ENCODE measurements at places on chromosomes 7 and 10. TPM values are rescaled to one million over a fixed set of nuclear protein-coding genes. Genes with fewer than 3 reads are reported as not detected.
A peak's percentile ranks its signal among the peaks of the same experiment; 100 is the strongest.

The DLD gene
- total RNA-seq = 65.6 TPM

DNA sequence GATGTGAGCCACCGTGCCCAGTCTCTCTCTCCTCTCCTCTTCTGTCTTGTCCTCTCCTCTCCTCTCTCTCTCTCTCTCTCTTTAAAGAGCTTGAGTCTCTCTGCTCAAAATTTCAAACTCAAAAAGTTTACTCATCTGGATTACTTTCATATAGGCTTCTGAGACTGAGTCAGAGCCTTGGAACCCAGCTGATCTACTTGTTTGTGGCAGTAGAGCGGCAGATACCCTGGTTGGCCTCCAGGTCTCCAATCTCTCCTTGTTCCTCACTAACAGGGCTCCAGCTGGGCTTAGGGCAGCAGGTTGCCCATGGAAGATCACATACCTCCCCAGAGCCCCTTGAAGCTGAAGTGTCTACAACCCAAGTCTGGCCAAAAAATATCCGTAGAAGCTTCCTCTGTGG lies 51.0 kb downstream of the HHEX start:
- H3K27me3 ChIP-seq = no peaks in the 10 kb centered on the region
- no peaks in the 10 kb centered on the region for H3K36me3 ChIP-seq
- no peak for DNase-seq
- no peak overlapping the region for H3K4me3 ChIP-seq
- no peak overlapping the region for H3K27ac ChIP-seq
- H3K4me1 ChIP-seq = no peaks in the 10 kb centered on the region

DNA sequence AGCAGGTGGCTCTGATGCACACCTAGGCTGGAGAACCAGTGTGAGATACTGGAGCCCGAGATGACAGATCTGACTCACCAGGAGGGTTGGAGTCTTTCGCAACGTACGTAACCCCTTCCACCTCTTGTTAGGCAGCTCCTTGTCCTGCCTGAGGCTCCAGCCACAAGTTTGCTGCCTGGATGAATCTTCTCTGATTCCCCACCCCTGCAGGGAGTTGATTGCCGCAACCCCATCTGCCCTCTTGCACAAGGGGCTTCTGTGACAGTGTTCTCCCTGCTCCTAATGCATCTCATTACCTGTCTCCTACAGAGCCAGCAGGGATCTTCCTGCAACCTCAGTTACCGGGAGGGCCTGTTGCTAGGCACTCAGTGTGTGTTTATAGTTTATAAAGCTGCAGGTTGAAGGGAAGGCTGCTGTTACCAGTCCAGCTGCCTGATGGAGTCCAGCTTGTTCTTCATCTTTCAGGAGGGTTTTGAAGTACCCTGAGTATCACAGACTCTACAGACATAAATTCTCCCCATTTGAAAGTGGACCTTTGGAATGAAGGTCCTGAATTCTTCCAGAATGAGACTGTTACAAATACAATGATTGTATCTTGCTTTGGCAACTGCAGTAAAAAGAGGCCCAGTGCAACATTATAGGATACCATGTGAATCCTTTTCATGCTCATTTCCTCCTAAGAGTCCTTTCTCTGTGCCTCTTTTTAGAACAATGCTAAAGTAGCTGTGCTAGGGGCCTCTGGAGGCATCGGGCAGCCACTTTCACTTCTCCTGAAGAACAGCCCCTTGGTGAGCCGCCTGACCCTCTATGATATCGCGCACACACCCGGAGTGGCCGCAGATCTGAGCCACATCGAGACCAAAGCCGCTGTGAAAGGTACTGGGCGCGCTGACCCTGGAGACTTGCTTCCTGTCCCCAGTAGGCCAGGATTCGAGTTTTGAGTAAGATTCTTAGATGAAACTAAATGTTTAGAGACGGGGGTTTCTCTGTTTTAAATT lies 6.5 kb downstream of the MDH2 start:
- peaks cover 65% of the 10 kb centered on the region for H3K36me3 ChIP-seq
- H3K27ac ChIP-seq = no peak overlapping the region
- H3K27me3 ChIP-seq = no peaks in the 10 kb centered on the region
- H3K4me3 ChIP-seq = no peak overlapping the region

DNA sequence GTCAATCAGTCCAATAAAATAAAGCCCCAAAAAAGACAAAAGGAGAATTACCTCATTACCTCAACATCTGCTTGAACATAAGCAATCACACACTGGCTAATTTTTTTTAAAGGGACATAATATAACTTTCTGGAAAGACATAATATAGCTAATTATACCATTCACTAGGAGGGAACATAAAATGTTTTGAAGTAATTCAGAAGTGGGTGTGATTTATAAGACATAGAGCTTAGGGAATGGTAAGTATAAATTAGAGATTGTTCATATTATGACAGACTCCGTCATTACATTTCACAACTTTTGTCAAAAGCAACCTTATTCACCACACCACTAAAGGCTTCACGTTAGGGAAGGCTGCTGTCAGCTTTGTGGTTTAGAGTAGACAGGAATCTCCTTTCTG lies 3.8 kb downstream of the SHTN1 start:
- no peaks in the 10 kb centered on the region for H3K4me1 ChIP-seq
- no peak for DNase-seq
- H3K27me3 ChIP-seq = no peaks in the 10 kb centered on the region
- H3K36me3 ChIP-seq = no peaks in the 10 kb centered on the region
- H3K4me3 ChIP-seq = no peak overlapping the region

The SH2B2 gene
- total RNA-seq = 13.2 TPM

DNA sequence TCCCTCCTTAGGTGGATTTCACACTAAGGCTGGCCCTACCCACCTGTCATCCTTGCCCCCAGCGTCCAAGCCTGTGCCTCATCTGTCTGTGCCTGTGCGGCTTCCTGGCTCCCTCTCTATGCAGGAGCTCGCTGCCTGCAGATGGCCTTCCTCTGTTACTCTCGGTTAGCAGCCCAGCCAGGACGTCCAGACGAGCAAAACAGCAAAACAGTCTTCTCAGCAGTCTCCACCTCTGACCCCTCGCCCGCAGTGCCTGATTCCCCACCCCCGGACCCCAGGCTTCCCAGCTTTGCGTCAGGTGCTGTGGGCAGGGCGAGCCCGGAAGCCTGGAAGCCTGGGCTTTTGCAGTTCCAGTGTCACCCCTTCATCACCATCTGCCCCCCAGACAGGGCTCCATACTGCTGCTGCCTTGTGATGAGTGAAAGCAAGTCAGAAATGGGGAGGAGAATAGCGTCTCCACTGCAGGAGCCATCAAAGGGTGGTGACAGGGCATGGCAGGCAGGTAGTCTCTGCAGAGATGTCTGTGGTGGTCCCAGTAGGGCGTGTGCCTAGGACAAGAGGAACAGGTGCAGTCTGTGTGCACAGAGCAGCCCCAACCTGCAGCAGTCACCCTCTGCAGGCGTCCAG lies 88.5 kb downstream of the ADCY1 start:
- no peak for DNase-seq
- no peaks in the 10 kb centered on the region for H3K4me1 ChIP-seq
- H3K36me3 ChIP-seq = no peaks in the 10 kb centered on the region
- H3K27me3 ChIP-seq = no peaks in the 10 kb centered on the region
- no peak overlapping the region for H3K4me3 ChIP-seq

GRCh38 chr10:44931621-44932516 lies 20.7 kb downstream of the TMEM72 start:
- no peak overlapping the region for H3K4me3 ChIP-seq
- peaks cover 13% of the 10 kb centered on the region for H3K4me1 ChIP-seq
- H3K27ac ChIP-seq = no peak overlapping the region
- DNase-seq = no peak

- no peak overlapping the region for H3K4me3 ChIP-seq
- no peaks in the 10 kb centered on the region for H3K4me1 ChIP-seq
- DNase-seq = no peak
- H3K27ac ChIP-seq = no peak overlapping the region
- no peaks in the 10 kb centered on the region for H3K27me3 ChIP-seq
- H3K36me3 ChIP-seq = no peaks in the 10 kb centered on the region
Measured at GRCh38 chr7:93620057-93620456, 45.5 kb upstream of the CALCR start.

The GTF2IRD1 gene
- total RNA-seq = 30.5 TPM

- no peaks in the 10 kb centered on the region for H3K4me1 ChIP-seq
- H3K36me3 ChIP-seq = no peaks in the 10 kb centered on the region
- no peak overlapping the region for H3K27ac ChIP-seq
- H3K4me3 ChIP-seq = no peak overlapping the region
- peak; percentile 51 for DNase-seq
- no peaks in the 10 kb centered on the region for H3K27me3 ChIP-seq
Measured at GRCh38 chr10:43708262-43708661, 59.6 kb upstream of the ZNF32 start.

GRCh38 chr10:43880160-43880559 lies 231.5 kb upstream of the ZNF32 start:
- H3K36me3 ChIP-seq = no peaks in the 10 kb centered on the region
- no peak overlapping the region for H3K27ac ChIP-seq
- no peak overlapping the region for H3K4me3 ChIP-seq
- DNase-seq = no peak
- H3K4me1 ChIP-seq = no peaks in the 10 kb centered on the region
- no peaks in the 10 kb centered on the region for H3K27me3 ChIP-seq

GRCh38 chr7:74206589-74207120 lies 3.2 kb upstream of the LAT2 start:
- peak overlapping the region; percentile 28 for H3K4me3 ChIP-seq
- no peak overlapping the region for H3K27ac ChIP-seq
- peak; percentile 92 for DNase-seq
- H3K27me3 ChIP-seq = no peaks in the 10 kb centered on the region

GRCh38 chr7:107499731-107500130 lies 29.9 kb downstream of the GPR22 start:
- H3K4me3 ChIP-seq = no peak overlapping the region
- no peak overlapping the region for H3K27ac ChIP-seq
- H3K27me3 ChIP-seq = no peaks in the 10 kb centered on the region
- H3K36me3 ChIP-seq = no peaks in the 10 kb centered on the region
- DNase-seq = no peak

GRCh38 chr7:31082447-31082846 lies 30.3 kb downstream of the ADCYAP1R1 start:
- peak; percentile 10 for DNase-seq
- H3K36me3 ChIP-seq = no peaks in the 10 kb centered on the region
- H3K27me3 ChIP-seq = no peaks in the 10 kb centered on the region
- no peak overlapping the region for H3K4me3 ChIP-seq
- H3K27ac ChIP-seq = no peak overlapping the region
- H3K4me1 ChIP-seq = no peaks in the 10 kb centered on the region

DNA sequence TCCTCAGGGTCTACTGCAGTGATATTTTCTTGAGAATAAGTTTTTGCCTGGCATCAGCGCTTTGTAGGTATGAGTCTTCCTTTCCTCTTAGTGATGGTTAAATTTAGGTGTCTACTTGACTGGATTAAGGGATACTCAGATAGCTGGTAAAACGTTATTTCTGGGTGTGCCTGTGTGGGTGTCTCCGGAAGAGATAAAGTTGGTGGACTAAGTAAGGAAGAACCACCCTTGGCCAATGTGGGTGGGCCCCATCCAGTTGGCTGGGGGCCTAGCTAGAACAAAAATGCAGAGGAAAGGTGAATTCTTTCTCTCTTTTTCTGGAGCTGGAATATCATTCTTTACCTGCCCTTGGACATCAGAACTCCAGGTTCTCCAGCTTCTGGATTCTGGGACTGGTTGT lies 138.8 kb downstream of the ADCYAP1R1 start:
- H3K4me1 ChIP-seq = no peaks in the 10 kb centered on the region
- no peaks in the 10 kb centered on the region for H3K36me3 ChIP-seq
- peaks cover 7% of the 10 kb centered on the region for H3K27me3 ChIP-seq
- no peak overlapping the region for H3K4me3 ChIP-seq
- no peak overlapping the region for H3K27ac ChIP-seq

GRCh38 chr10:7577176-7577575 lies 89.6 kb downstream of the ITIH5 start:
- no peaks in the 10 kb centered on the region for H3K36me3 ChIP-seq
- no peak for DNase-seq
- H3K4me3 ChIP-seq = no peak overlapping the region
- no peaks in the 10 kb centered on the region for H3K27me3 ChIP-seq
- no peaks in the 10 kb centered on the region for H3K4me1 ChIP-seq

The LIPF gene
- total RNA-seq = not detected

The NAT16 gene
- not detected for total RNA-seq

The CROT gene
- total RNA-seq = 8.4 TPM

The FAS gene
- total RNA-seq = 41.2 TPM

GRCh38 chr7:77958436-77958835 lies 159.9 kb downstream of the PHTF2 start:
- H3K4me3 ChIP-seq = no peak overlapping the region
- H3K27ac ChIP-seq = no peak overlapping the region
- H3K27me3 ChIP-seq = no peaks in the 10 kb centered on the region
- no peaks in the 10 kb centered on the region for H3K36me3 ChIP-seq
- DNase-seq = no peak
- H3K4me1 ChIP-seq = no peaks in the 10 kb centered on the region

The CASD1 gene
- total RNA-seq = 31.0 TPM

The FAM204A gene
- total RNA-seq = 51.0 TPM

The TUBAL3 gene
- not detected for total RNA-seq

- H3K36me3 ChIP-seq = no peaks in the 10 kb centered on the region
- H3K4me1 ChIP-seq = no peaks in the 10 kb centered on the region
- no peak overlapping the region for H3K27ac ChIP-seq
- no peak for DNase-seq
Measured at GRCh38 chr10:129909531-129910256, 54.4 kb downstream of the EBF3 start.

GRCh38 chr7:111183321-111183720 lies 92.4 kb downstream of the LRRN3 start:
- H3K4me1 ChIP-seq = no peaks in the 10 kb centered on the region
- no peak for DNase-seq
- H3K36me3 ChIP-seq = no peaks in the 10 kb centered on the region
- no peak overlapping the region for H3K4me3 ChIP-seq
- no peaks in the 10 kb centered on the region for H3K27me3 ChIP-seq

DNA sequence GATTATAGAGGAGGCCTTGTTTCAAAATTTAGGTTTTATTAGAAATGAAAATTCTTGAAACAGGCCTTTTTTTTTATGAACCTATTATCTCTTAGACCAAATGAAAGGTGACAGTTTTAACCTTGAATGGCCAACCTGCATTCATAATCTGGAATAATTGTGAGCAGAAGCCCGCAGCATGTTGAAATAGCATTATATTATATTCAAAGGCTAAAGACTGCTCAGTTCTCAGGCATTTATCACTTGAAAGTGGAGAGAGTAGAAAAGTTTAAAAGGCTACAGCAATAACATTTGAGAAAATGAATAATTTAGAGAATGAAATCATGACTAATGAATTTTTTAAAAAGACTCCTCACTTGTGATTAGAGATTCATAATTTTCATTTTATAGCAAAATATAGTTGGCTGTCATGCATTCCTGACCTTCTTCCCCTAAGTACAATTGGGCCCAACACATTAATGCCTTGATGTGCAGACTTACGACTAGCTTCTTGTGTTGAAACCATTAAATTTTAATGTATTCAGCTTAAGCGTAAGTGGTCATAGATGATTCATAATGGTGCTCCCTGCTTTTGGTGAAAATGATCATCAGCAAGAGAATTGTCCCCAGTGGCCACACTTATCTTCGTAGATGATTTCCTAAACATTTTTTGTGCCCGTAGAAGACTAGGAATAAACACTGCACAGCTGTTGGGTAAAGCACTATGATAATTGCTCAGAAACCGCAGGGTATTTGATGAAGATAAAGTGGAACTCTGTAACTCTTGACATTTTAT lies 346.6 kb upstream of the BMPER start:
- H3K27me3 ChIP-seq = no peaks in the 10 kb centered on the region
- H3K4me3 ChIP-seq = no peak overlapping the region
- no peak for DNase-seq
- no peak overlapping the region for H3K27ac ChIP-seq
- no peaks in the 10 kb centered on the region for H3K4me1 ChIP-seq
- H3K36me3 ChIP-seq = no peaks in the 10 kb centered on the region

All from upper lobe of right lung (tissue), 1 donor.